ENCODE measurements at places on chromosomes 4 and X.

DNA sequence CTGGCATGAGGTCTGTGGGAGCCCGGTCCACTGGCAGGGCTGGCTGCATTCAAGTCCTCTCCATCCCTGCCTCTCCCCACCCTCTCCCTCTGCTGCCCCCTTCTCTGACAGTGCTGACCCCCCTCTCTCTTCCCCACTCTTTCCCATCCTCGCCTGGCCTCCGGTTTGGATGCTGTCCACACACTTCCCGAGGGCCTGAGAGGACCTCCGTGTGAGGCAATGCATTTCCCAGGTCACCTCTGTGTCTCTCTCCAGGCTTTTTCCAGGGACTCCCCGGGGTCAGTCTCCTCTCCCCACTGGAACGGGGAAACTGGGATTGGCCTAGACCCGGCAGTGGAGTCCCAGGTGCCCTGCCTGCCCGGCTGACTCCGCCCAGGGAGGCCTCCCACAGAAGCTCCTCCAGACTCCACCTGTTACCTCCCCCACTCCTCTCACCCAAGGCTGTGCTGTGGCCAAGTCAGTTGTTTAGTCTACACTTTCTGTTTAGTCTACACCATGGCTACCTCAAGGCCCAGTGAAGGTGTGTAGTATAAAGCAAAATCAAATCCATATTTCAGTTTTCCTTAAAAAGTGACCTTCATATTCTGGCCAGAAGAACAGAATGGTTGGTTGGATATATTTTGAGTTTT is 146.8 kb downstream of the PTTG2 start:
- no peak for DNase-seq

- no peak for DNase-seq
Measured at GRCh38 chr4:152323221-152323620, 212.7 kb downstream of the FBXW7 start.

DNA sequence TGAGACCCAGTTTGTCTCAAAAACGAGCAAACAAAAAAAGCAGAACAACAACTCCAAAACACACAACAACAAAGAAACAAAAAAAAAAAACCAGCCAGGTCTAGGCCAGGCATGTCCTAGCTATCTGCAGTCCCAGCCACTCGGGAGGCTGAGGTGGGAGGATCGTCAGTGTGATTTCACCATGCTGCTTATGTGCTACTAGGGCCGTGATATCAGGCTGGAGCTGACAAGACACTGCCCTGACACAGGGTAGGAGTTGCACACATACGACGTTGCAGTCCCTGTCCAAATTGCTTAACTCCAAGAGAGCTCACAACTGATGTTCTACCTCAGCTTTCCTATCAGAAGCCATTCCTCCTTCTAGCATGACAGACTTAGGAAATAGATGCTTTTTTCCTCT is 204.9 kb downstream of the AASDH start:
- DNase-seq, result no peak

GRCh38 chrX:138128027-138128671 is 562.2 kb downstream of the ZIC3 start:
- DNase-seq, result peak; percentile 44

DNA sequence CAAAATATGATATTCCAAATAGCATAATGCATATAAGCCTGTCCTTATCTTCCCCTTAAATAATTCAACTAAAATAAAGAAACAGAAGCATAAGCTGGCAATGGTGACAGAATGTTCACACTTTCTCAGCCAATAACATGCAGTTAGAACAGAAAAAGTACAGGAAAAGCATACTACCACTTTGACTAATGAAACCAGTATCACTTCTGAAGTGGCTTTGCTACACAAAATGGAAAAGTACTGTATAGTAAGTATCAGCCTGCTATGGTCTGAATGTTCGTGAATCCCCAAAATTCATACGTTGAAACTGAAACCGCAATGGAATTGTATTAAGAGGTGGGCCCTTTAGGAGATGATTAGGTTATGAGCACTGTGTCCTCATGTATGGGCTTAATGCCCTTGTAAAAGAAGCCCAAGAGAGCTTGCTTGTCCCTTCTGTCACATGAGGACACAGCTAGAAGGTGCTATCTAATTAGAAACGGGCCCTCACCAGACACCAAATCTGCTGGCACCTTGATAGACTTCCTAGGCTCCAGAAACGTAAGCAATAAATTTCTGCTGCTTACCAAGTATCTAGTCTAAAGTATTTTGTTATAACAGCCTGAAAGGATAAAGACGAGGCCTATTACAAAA is 102.6 kb downstream of the PRDM5 start:
- no peak for DNase-seq

GRCh38 chr4:7058792-7059191 is 9.1 kb downstream of the GRPEL1 start:
- DNase-seq, result no peak

DNA sequence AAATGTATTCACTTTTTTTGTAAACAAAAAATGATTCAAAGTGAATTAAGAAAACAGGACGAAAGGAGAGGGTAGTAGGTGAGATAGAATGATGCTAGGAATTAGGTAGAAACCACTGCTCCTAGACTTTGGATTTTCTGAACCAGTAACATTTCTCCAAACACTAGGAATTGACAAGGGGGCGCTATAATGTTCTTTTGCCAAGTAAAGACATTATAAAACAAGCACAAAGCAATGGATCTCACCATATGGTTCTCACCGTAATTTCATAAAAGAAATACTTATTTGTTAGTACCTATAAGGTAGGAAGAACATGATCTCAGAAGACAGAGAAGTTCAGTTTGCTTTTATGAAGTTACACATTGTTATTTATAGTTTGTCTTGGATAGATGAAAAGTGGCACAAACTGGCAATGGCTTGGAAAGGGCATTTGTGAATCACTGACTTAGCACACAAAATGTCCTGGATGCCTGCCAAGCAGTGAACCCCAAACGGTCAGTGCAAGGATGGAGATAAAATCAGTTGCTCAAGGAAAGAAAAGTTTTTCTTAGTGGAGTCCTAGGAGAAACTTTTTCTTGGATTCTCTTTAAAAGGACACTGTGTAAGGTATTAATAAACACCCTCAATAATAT is 8.1 kb upstream of the TBC1D1 start:
- DNase-seq, result no peak

DNA sequence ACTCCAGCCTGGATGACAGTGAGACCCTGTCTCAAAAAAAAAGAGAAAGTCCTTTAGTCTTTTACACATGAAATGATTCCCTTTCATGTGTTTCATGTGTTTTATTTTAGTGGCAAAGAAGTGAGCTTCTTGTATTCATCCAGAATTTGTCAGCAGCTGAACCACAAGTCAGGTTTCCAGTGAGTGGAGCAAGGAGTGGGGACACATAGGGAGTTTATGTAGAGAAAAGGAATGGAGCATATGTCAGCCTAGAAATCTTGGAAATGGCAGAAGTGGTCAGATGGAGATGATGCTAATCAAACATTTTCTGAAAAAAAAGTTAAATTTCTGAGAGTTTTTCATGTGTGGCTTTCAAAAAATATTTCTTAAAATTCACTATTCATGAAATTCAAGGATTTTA is 383.0 kb upstream of the GATB start:
- DNase-seq, result no peak

- no peak for DNase-seq
Measured at GRCh38 chrX:70166601-70167590, 10.4 kb upstream of the DGAT2L6 start.

- DNase-seq, result no peak
Measured at GRCh38 chr4:155749041-155749440, 9.8 kb upstream of the GUCY1B1 start.

- no peak for DNase-seq
Measured at GRCh38 chr4:150219841-150220240, 141.6 kb downstream of the DCLK2 start.

DNA sequence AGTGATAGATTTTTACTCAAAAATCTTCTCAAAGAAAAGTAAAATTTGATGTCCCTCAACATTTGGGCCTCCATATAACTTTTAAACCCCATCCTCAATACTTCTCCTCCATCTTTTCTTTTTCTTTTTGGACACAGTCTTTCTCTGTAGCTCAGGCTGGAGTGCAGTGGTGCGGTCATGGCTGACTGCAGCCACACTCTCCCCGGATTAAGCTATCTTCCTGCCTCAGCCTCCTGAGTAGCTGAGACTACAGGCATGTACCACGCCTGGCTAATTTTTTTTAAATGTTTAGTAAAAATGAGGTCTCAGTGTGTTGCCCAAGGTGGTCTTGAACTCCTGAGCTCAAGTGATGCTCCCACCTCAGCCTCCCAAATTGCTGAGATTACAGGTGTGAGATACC is 33.1 kb downstream of the KDM6A start:
- DNase-seq, result no peak

GRCh38 chrX:118373538-118373937 is 27.6 kb downstream of the WDR44 start:
- DNase-seq, result peak; percentile 29

DNA sequence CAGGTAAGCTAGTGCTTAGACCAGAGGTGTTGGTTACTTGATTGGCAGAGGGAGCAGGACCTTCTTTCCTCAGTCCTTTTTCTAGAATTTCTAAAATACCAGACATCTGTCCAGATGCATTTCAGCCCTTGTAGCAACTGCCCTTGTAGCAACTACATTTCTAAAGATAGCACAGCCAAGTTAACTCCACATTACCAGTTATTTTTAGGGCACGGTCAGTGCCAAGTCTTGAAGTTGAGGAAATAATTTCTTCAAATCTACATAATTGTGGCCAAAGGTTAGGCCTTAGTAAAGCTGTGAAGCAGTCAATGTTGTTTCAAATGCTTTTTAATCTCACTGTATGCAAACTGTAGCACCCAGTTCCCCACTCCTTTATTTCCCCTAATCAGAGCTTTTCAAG is 62.9 kb downstream of the MID1IP1 start:
- no peak for DNase-seq

DNA sequence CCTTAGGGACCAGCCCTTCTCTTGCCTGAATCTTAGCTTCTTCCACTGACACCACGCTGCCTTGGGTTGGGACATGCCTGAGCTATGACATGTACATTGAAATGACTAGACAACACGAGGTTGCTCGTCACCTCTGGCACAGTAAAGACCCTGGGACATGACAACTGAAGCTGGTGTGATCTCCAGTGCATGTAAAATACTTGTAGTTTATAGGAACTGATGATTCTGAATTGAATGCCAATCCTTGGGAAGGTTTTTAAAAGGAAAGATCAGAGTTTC is 100.7 kb upstream of the PGRMC2 start:
- DNase-seq, result no peak

- peak; percentile 13 for DNase-seq
Measured at GRCh38 chr4:121370729-121371325, 10.0 kb downstream of the QRFPR start.

DNA sequence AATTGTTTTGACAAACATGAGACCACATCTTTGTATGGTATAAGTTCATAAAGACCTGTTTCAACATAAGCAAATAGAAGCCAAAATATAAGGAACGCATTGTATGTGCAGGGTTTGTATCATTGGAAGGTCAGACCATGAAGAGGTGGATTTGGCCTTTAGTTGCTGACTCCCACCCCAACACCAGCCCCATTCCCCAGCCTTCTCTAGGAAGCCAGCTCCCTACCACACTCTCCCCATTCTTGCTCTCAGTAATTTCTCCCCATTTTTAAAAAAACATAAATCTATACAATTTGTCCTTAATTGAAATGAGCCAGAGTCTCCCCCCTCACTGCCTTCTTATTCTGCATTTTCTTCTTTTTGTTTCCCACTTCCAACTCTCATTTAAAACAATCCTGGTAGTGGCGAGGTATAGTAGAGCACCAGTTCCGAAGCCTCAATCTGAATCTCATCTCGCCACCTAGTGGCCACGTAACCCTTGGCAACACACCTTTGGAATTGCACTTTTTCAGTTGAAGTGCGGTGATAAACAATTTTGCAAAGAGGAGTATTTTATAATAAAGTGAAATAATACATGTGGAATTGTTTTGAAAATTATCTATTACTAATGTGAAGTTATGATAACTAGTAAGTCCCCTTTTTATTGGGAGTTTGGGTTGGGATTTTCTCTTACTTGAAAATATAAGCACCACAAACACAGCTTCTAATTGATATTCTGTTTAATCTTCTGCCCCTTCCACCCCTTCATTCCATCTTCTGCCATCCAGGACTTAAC is 126.6 kb downstream of the ASB9 start:
- peak; percentile 4 for DNase-seq

- DNase-seq, result no peak
Measured at GRCh38 chrX:107849747-107850421, 24.2 kb downstream of the MID2 start.

DNA sequence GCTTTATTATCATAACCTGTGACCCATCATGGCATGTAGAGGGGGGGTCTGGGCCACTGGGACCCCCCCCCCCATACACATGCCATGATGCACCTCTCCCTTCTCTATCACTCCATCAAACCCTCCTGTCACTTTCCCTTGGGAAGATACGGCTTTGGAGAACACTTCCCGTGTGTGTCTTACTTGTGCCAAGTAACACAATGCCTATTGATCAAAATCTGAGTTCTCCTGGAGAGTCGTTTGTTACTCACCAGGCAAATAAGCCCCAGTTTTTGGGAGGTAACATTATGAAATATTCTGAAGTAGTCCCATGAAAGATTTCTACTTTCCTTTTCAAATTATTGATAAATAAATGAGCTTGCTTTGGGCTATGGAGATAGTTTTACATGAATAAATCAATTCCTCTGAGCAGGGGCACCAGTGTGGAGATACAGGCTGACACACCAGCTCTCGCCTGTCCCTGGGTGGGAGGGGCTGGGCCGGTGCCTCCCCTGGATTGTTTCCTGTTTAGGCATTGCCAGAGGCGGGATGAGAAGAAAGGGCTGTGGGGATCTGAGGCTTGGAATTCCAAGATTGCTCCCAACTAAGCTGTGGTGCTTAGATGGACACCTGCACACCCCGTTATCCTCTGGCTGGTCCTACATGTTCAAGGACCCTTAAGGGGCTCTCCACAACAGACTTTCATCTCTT is 63.2 kb upstream of the WWC2 start:
- DNase-seq, result no peak

- DNase-seq, result no peak
Measured at GRCh38 chr4:141133999-141134995, 1.0 kb upstream of the RNF150 start.

- no peak for DNase-seq
Measured at GRCh38 chr4:963276-964225, 9.8 kb downstream of the DGKQ start.

GRCh38 chrX:36957425-36958328 is 50.5 kb upstream of the FAM47C start:
- DNase-seq, result no peak
